ENCODE measurements at places on chromosomes 1 and 21.

DNA sequence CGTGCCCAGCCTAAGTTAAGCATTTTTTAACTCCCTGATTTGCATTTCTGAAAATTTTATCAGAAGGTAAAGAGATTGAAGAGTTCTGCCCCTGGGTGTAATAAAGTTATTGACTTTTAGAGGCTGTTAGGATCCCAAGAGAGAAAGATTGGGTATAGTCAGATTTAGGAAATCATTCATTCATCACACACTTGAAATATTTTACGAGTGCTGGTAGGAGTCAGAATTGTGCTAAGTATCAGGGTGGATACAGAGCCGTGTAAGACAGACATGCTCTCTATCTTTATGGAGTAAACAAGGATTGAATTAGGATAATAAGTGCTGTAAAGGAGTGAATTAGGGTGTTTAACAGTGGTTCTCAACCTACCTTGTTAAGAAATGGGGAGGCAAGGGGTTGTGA lies 3.0 kb downstream of the SZT2 start:
- DNase-seq, result no peak

GRCh38 chr1:45244660-45245059 lies 38.3 kb upstream of the ZSWIM5 start:
- no peak for DNase-seq

GRCh38 chr1:104852151-104852550 lies 1102.5 kb downstream of the AMY1C start:
- DNase-seq, result no peak

GRCh38 chr1:209387969-209388329 lies 195.6 kb upstream of the CAMK1G start:
- no peak for DNase-seq

- DNase-seq, result no peak
Measured at GRCh38 chr1:200780545-200781369, 42.1 kb downstream of the CAMSAP2 start.

- DNase-seq, result no peak
Measured at GRCh38 chr1:76668046-76668445, 199.2 kb upstream of the ST6GALNAC5 start.

DNA sequence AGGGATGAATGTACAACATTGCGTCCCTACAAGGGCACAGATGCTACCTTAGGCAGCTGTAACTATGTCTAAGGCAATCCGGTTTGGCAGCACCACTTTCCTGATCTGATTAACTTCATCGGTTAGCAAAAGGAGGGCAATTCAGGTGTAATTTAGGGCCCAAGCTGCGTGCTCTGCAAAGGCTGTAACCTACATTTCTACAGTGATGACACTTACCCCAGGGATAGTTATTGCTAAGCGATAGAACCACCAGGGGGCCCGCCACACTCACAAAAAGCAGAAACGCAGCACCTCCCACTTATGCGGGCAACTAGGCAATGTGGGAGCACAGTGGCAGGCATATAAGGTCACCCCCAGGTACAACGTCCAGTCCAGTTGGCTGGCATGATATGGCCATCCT lies 113.5 kb downstream of the GDAP2 start:
- DNase-seq, result no peak

- no peak for DNase-seq
Measured at GRCh38 chr1:119623193-119623515, 24.9 kb downstream of the ZNF697 start.

DNA sequence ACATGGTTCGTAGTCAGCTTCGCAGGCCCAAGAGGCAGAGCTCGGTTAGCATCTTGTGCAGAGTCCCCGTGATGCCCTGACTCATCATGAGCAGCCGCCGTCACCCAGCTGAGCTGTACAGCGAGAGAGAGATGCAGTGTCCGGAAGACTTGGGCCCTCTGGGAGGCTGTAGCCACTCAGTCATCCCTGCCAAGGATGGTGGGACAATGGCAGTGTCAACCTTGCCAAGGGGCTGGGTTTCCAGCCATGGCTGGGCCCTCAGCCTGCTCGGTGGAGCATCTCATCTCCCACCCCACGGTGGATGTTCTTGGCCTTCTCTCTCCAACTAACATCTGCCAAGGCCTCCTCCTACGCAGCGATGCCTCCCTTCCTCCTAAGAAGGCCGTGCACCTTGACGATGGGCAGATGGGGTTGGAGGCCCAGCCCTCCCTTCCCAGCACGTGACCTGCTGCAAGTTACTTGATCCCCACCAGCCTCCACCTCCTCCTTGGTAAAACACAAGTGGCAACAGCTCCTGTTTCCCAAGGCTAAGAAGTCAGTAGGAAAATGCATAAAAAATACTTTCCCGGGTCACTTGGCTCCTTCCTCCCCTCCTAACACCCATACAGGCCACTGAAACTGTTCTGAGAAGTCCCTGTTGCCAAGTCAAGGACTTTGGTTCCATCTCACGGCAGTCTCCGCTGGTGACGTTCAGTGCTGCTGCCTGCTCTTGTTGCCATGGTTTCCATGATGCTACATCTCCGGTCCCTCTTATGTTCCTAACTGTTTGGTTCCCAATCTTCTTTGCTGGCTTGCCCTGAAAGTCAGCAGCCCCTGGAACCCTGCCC lies 384.7 kb upstream of the VAMP3 start:
- DNase-seq, result no peak

DNA sequence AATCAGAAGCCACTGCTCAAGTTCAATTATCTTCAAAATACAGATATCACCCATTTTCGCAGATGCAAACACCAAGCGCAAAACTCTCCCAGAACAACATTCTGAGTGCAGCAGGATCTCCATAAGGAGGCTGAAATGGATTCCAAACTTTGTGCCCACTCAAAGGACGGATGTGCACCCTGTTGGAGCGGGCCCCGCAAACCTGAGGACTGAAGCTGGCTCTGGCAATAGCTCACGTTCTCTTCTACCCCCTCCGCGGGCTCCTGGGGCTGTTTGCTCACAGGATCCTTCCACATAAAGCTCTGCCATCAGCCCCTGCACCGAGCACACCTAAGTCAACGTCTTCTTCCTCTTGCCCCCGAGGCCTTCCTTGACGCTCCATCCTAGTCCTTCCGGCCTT lies 11.7 kb upstream of the RCSD1 start:
- no peak for DNase-seq

GRCh38 chr1:38525343-38526043 lies 334.1 kb downstream of the RRAGC start:
- DNase-seq, result no peak

DNA sequence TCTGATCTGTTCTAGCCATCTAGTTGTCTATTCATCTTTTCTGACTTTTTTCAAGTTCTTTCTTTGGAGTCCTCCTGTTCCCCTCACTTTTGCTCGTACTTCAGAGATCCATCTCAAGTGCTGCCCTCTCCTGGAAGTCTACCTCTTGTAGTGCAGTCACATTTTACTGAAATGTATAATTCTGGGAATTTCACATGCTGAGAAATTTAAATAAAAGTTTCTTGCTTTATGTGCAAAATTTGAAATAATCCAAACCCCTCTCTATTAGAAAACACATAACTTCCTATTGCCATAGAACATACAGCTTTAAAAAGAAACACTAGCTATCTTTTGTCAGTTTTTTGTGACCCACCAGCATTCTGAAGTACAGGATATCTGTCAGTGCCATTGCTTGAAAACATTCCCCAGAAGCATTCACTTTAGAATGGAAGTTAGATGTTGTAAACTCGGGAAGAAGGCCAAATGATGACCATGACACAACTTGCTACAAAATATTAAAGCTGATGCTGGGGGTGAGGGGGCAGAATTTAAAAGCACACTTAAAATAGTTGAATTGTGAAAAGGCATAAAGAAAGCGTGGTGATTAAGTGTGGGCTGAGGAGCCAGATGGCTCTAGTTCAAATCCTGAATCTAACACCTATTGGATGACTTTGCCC lies 22.0 kb downstream of the RLF start:
- no peak for DNase-seq

DNA sequence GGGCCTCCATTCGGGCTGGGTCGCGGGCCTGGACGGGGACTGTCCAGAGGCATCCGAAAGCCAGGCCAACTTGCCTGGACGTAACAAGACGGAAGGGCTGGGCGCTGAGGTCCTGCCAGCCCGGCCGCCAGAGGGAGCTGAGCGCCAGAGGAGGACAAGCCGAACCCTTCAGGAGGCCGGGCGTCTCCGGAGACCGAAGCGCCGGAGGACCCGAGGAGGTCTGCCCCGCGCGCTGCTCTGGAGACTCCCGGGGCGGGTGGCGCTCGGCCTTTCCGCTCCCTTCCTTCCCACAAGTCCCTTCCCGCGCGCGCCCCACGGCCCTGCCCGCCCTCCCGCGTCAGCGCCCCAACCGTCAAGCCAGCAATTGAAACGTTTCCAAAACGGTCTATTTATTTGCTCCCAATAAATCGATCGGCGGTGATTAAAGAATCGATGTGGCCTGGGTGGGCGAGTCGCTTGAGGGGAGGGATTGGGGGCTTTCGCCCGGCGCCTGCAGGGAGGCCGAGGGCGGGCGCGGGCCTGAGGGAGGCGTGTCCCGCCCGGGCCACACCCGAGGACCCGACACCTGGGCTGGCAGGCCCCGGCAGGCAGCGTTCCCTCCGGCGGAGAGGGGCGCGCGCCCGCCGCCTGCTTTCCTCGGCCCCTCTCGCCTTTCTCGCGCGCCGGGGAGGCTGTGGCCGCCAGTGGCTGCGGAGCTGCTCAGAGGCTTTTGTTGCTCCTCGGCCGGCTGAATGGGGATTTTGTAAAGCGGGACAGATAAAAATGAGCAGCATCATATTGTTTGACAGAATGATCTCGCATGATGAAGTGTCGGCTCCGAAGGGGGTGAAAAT lies 5.2 kb upstream of the FOXD3 start:
- DNase-seq, result no peak

DNA sequence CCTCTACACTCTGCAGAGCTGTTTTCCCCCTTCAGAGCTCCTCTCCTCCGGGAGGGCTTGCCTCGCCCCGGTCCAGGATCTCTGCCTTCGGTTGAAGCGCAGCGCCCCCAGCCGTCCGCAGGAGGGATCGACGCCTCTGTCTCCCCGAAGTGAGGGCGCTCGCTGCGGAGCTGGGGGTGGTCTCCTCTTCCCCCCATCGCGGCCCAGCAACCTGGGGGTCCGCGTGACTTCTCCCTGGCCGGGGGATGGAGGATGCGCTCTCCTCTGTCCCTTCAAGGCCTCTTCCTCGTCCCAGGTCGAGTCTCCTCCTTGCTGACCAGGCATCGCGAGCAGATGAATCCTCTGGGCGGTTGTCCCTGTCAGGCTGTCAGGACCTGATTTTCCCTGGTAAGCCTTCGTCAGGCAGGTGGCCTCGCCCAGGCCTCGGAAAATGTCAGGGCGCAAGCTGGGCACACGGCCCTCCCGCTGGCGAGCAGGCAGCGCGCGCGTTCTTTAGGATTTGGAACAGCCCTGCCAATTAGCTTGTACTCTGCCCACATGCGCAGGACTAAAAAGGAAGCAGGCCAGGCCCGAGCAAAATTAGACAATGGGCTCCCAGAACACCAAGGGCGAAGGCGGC lies 90.5 kb downstream of the EDEM3 start:
- DNase-seq, result peak; percentile 8

- no peak for DNase-seq
Measured at GRCh38 chr1:76095802-76096201, 21.3 kb downstream of the ST6GALNAC3 start.

- no peak for DNase-seq
Measured at GRCh38 chr1:84037758-84038611, 39.1 kb upstream of the TTLL7 start.

GRCh38 chr1:225424562-225425200 lies 3.2 kb downstream of the LBR start:
- DNase-seq, result no peak

DNA sequence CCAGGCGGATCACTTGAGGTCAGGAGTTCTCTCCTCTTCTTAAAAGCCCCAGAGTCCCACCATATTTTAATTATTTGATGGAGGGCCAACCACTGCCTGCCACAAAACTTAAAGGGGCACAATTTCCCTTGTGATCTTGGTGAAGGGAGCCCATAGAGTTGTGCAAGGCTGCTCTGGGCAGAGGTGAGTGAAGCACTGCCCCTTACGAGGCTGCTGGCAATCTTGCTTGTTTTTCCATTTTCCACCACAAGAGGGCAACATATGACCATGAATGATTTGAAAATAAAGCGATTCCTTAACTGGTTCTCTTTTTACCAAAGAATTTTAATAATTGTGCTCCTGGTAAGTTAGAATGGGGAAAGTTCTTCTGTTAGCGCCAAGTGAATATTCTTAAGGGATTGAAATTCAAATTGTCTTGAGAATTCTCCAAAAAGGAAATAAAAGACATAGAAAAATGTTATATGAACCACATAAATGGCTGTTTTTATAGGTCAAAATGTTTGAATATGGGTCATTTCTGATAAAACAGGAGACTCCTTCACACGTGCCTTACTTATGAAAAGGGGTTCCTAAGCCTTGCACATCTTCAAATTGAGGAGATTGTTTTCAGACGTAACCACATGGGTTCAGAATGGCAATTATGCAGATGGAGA lies 22.7 kb downstream of the PGM1 start:
- peak; percentile 38 for DNase-seq

- DNase-seq, result no peak
Measured at GRCh38 chr1:3174487-3175247, 105.7 kb downstream of the PRDM16 start.

GRCh38 chr1:100433563-100433962 lies 81.3 kb downstream of the CDC14A start:
- DNase-seq, result no peak

- DNase-seq, result no peak
Measured at GRCh38 chr1:116506132-116507004, 64.5 kb downstream of the CD58 start.

DNA sequence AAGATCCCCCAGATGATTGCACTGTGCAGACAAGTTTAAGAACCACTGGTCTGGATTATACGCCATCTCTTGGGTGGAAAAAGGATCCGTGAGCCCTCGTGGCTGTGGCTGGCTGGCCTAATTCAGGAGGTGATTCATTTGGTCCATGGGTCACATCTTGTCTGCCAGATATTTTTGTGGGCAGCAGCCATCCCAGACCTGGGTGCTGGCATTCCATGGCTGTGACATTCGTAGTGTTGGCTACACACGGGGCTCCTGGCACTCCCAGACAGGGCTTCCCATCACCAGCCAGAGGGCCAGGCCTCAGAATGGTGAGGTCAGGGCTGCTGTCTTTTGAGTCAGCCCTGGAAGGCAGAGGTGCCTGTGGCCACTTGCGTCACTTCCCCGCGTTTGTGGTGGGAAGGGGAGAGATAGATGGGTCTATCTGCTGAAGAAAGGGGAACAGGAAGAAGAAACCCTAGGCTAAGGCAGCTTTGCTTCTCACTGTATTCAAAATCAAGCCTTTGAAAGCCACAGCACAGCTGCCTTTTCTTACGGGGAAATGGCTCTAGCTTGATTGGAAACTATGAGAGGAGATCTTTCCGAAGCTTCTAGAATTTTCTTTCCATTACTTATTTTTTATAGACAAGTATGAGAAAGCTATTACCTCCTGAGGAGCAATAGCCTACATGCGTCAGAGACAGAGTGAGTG lies 32.4 kb downstream of the EIF2D start:
- DNase-seq, result peak; percentile 50

GRCh38 chr1:64265141-64265540 lies 61.7 kb downstream of the UBE2U start:
- no peak for DNase-seq

- DNase-seq, result no peak
Measured at GRCh38 chr1:30383221-30383711, 340.1 kb downstream of the MATN1 start.
